ENCODE measurements at places on chromosomes 12 and 14.

- no peak for DNase-seq
Measured at GRCh38 chr12:101685092-101685491, 12.3 kb upstream of the CHPT1 start.

- no peak for DNase-seq
Measured at GRCh38 chr12:30044206-30044605, 260.5 kb upstream of the TMTC1 start.

DNA sequence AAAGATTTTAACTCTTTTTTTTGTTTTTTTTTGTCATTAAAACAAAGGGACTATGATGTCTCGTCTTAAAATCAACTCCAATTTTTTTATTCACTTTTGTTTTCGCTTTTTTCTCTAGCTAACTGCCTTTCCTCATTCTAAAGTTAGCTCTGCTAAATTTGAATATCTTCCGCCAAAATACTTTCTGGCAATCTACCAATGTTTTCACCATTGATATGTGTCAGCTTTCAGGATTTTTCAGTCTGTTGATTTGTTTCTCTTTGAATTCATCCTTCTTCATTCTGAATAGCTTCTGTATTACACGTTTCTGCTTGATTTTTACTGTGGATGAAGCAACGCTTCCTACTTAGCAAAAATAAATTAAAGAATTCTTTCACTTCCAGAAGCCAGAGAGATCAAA, 38.7 kb upstream of the NOVA1 start:
- no peak for DNase-seq

- DNase-seq = no peak
Measured at GRCh38 chr14:47103771-47104170, 452.2 kb upstream of the RPL10L start.

GRCh38 chr14:64117671-64118402, 176.3 kb downstream of the ESR2 start:
- no peak for DNase-seq

GRCh38 chr12:1632702-1633101, 3.7 kb downstream of the WNT5B start:
- no peak for DNase-seq

DNA sequence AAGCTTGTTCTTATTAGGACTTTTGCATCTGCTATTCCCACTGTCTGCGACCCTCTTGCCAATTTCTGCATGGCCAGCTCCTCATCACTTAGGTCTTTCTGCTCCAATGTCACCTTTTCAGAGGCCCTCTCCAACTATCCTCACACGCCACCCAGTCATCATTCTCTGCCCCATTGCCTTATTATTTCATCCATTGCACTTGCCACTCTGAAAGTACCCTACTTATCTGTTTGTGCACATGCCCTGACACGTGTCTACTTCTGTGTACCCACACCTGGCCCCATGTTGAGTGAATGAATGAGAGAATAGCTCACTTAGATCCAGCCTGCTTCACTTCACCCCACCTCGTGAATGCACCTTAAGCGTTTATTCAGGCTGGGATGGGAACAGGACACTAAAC, 218.7 kb upstream of the TBX3 start:
- DNase-seq = no peak

DNA sequence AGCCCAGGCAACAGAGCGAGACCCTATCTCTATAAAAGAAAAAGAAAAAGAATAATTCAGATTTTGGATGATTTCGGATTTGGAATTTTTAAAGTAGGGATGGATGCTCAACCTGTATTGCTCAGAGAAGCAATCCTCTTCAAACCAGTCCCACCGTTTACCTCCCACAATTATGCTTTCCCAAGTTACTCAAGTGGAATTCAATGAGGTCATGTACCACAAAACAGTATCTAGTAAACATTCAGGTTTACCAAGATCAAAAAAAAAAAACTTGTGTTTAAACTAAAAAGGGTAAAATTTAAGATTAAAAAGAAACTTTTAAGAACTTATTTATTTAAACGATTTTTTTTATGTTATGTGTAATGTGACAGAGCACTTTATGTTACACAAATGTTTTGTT, 2.5 kb downstream of the KDM5A start:
- no peak for DNase-seq

GRCh38 chr12:4768341-4768740, 48.1 kb downstream of the GALNT8 start:
- no peak for DNase-seq

- DNase-seq = no peak
Measured at GRCh38 chr12:2583642-2584401, 210.9 kb upstream of the FKBP4 start.

- DNase-seq = no peak
Measured at GRCh38 chr12:63845726-63846125, 1.2 kb downstream of the SRGAP1 start.

DNA sequence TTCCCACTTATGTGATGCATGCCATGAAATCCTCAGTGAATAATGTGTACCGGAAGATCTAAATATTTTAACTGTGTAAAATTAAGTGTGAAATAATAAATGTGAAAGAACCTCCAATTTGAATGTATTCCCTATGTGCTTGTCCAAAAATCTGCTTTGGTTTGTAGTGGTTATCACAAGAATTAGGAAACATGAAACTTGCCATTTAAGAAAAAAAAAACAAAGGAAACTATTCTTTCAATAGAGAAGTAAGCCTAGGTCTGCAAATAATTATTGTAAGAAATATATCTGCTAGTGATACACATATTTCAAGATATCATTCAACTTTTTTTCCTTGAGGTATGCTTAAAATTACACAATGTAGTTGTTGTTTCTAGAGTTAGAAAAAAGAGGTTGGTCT, 500.4 kb downstream of the SLC6A15 start:
- no peak for DNase-seq

GRCh38 chr12:90510948-90511347, 444.0 kb downstream of the CCER1 start:
- DNase-seq = no peak

GRCh38 chr12:90833228-90833627, 121.7 kb downstream of the CCER1 start:
- DNase-seq = no peak

GRCh38 chr14:71400871-71401321, 493.6 kb downstream of the PCNX1 start:
- no peak for DNase-seq

DNA sequence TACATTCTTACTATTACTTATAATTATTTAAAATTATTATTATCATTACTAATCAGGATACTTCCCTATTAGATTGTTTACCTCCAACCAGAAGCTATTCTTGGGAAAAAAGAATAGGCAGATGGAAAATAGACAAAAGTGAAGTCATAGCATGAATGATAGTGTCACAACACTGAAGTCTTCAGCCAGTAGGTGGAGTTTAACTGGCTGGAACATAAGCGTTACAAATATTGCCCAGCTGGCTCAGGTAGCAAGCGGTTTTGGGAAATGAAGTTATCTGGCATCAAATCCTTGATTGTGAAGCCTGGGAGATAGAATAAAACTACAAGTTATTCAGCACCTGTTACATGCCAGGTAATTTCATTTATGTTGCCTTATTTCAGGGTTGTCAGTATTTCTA, 762.9 kb downstream of the C12orf50 start:
- no peak for DNase-seq

- peak; percentile 70 for DNase-seq
Measured at GRCh38 chr12:113334786-113335539, at the start of gene SLC8B1. SLC8B1 (minus strand) TSS chr12:113335109; CDS start chr12:113332878, 2,231 bp downstream.

- DNase-seq = no peak
Measured at GRCh38 chr14:28294834-28295440, 471.6 kb upstream of the FOXG1 start.

DNA sequence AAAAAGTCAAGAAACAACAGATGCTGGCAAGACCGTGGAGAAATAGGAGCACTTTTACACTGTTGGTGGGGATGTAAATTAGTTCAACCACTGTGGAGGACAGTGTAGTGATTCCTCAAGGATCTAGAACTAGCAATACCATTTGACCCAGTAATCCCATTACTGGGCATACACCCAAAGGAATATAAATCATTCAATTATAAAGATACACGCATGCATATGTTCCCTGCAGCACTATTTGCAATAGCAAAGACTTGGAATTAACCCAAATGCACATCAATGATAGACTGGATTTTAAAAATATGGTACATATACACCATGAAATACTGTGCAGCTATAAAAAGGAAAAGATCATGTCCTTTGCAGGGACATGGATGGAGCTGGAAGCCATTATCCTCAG, 18.0 kb upstream of the CATSPERB start:
- no peak for DNase-seq

DNA sequence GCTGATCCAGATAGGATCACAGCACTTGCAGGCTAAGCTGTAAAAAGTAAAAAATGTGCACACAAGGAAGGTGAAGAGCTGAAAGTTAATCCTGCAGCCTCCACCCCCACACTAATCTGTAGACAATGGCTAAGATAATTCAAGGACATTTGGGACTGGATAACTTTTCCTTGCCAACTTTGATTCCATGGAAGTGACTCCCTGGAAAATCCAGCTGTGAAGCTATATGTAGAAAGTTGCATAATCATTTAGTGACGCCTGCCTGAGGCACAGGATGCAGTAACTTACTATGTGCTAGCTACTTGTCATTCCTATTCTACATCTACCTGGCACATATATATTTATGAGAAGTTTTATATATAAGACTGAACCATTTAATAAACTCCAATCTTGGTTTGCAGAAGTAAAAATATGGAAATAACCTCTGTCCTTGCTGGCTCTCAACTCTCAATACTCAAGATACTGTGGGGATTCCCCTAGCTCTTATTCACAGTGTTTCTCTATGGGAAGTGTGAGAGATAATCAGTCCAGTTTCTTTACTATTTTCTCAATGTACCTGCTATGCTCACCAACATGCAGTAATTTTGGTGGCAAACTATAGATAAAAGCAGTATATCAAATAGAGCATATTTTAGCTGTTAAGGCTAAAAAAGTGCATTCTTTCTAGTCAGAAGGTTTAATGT, 14.8 kb downstream of the LDHB start:
- no peak for DNase-seq

DNA sequence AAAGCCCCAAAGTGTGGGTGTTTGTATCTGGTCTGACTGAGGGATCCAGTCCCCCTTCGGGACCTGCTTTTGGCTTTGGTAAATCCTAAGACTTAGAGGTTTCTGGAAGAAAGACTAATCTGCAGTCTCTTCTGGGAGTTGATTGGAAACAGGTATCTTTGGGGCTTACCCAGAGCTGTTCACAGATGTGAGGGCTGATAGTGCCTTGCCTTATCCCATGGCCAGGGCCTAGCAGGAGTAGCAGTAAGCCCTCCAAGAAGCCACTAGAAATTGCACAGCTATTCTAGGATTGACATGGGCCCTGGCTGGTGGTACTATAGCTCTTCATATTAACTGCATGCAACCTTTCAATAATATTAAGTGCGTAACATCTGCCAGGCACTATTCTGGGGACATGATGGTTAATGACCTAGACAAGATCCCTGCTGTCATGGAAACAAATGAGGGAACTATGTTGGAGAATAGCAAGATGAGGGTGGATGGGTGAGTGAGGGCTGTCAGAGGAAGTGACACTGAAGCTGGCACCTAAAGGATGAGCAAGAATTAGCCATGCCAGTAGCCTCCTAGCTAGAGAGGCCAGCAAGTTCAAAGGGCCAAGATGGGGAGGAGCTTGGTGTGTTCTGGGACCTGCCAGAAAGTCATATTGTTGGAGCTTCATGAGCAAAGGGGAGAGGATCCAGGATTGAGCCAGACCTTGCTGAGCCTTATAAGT, 71.7 kb downstream of the CRADD start:
- no peak for DNase-seq

DNA sequence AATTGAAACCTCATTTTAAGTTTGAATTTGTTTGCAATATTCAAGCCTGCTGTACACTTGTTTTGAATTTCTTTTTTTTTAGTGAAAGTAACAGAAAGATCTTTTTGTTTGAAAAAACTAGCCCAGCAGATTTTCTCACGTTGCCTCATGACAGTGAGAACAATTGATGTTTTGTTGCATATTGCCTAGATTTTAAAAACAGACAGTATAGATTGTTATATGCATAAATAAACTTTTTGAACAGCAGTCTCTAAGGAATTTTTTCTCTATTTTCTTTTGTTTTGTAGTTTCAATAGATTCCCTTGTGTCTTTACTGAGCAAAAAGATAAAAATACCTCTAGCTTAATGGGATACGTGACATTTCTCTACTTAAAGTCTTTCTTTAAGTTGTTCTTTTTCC, 15.4 kb downstream of the OR6C6 start:
- no peak for DNase-seq

GRCh38 chr12:121738340-121738858, 25.8 kb downstream of the TMEM120B start:
- DNase-seq = no peak

GRCh38 chr12:13702381-13702780, 279.0 kb downstream of the GRIN2B start:
- no peak for DNase-seq

DNA sequence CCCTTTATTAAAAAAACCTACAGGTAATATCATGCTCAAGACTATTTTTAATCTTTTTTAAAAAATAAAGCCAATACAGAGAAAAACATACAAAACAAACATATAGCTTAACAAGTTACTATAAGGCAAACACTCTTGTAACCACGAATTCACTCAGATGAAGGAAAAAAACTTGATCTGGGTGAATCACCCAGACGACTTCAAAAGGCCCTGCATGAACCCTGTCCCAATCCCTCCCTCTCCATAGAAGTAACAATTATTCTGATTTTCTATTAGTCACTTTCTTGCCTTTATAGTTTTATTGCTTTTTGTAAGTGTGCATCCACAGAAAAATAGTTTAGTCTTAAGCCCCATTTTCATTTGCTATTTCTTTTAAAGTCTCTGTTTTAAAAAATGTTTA, 72.6 kb downstream of the LRP6 start:
- no peak for DNase-seq

DNA sequence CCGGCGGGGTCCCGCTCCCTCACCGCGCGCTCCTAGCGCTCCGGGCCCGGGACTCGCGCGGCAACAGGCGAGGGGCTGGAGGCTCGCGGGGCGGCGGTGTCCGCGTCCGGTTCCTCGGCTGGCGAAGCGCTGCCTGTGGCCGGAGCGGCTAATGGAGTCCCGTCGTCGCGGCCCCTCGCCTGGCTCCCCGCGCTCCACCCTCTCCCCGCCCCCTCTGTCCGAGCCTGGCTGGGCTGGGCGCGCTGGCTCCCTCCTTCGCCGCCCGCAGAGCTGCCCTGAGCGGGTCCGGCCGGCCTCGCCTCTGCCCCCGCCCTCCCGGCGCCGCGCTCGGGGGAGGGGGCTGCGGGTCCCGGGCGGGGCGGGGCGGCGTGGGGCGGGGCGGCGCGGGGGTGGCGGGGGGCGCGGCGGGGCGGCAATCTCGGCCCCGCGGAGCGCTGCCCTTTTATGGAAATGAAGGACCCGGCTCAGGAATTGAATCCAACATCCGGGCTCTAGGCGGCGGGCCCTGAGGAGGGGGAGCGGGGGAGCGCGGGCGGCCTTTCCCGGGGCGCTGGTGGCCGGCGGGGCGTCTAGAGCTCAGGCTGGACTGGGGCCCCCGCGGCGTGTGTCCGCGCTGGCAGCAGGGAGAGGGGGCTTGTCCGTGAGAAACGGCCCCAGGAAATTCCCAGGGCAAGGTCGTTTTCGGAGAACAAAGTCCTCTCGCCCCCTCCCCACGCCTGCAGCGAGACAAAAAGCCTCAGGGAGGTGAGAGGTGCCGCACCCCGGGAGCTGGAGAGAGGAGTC, at the start of gene FERMT2:
FERMT2 (minus strand) TSS at position 153 of the 783 bp plus-strand sequence. CDS start 482 bp downstream, outside the sequence.
- DNase-seq = no peak

Data from stimulated activated CD8-positive, alpha-beta memory T cell treated with anti-CD3 and anti-CD28 coated beads, Interleukin-7, amount 100 ng/mL, for 48 hours (primary cell).